ENCODE measurements at places on chromosomes 12 and 14.

- no peak for DNase-seq
Measured at GRCh38 chr14:99481745-99482099, 513 bp downstream of the CCNK start.

GRCh38 chr12:46933947-46934346 lies 108.2 kb upstream of the SLC38A4 start:
- DNase-seq = no peak

GRCh38 chr12:126271159-126271558 lies 1205.9 kb downstream of the AACS start:
- DNase-seq = no peak

GRCh38 chr12:119229837-119230236 lies 51.1 kb downstream of the HSPB8 start:
- no peak for DNase-seq

GRCh38 chr12:131379738-131380137 lies 331.2 kb upstream of the SFSWAP start:
- no peak for DNase-seq

DNA sequence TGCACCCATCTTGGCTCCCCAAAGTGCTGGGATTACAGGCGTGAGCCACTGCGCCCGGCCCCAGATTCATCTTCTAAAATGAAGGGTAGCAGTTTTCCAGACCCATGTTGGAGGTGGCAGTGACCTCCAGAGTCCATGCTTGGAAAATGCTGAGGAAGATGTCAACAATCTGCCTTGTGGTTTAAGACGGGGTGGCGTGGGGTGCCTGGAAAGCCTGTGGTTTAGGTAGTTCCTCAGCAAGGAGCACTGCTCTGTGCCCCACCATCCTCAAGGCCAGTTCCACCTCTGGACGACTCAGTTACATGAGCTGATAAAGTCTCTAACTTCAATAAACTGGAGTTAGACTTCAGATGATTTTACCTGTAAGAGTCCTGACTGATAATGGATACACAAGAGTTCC lies 48.6 kb downstream of the DRAM1 start:
- DNase-seq = no peak

DNA sequence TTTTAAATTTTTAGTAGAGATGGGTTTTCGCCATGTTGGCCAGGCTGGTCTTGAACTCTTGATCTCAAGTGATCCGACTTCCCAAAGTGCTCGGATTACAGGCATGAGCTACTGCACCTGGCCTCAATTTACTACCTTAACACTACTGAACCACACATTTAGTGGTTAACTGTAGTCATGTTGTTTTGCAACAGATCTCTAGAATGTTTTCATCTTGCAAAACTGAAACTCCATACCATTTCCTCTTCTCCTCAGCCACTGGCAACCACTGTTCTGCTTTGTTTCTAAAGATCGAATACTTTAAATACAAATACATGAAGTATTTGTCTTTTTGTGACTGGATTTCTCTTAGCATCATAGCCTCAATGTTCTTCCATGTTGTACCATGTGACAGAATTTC lies 15.4 kb upstream of the SMCO2 start:
- DNase-seq = no peak

- DNase-seq = no peak
Measured at GRCh38 chr14:42513837-42514236, 907.2 kb downstream of the LRFN5 start.

- no peak for DNase-seq
Measured at GRCh38 chr12:131559517-131560516, 151.1 kb upstream of the SFSWAP start.

DNA sequence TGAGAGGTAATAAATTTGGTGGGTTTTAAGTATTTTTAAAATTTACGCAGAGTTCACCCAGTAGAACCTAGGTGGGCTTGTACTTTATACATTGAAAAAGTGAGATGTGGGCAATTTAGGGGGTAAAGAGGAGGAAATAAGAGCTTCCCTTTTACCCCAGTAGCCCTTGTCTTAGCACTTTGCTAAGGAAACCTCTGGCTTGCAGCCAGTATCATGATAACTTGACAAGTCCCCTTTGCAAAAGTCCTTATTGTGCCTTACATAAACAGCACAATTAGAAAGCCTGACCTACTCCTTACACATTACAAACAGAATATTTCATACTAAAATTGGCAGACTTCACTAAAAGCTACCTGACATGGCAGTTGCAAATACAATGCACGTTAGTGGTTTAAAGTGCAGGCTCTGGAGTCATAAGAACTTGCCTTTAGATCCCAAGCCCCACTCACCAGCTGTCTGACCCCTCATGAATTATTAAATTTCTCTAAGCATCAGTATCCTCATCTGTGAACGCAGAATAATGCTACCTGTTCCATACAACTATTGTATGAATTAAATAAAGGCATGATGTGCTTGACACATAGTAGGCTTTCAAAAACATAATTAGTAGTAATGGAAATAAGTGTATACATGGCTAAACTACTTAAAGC lies 53.2 kb upstream of the NELL2 start:
- no peak for DNase-seq

DNA sequence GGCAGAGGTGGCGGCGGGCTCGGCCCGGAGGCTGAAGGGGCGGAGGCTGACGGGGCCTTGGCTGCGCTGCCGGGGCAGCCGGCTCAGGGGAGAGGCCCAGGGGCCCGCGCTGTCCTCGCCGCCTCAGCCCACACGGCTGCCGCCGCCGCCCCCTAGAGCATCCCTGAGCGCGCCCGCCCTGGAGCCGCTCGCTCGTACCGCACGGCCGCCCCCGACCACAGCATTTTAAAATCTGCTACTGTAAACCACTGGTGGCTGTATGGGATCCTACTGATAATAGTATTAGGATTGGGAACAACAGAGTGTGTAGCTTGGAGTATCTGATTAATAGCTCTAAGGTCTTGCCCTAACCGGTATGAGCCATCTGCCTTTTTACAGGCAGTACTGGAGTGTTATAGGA lies 22.2 kb upstream of the EDDM3A start:
- no peak for DNase-seq

- no peak for DNase-seq
Measured at GRCh38 chr12:115235880-115236279, 551.9 kb upstream of the TBX3 start.

DNA sequence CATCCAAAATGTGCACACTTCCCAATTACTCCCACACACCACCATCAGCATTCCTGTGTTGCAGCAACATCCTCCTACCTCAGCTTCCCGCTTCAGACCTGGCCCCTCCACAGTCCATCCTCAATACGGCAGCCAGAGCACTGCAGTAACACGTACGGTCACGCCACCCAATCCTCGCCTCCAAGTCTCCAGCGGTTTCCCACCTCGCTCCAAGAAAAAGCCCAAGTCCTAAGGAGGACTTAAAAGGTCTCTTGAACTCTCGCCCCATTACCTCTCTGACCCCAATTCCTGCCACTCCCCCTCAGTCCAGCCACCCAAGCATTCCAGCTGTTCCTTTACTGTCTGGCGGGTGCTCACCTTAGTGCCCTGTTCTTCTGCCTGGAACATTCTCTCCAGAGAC lies 12.0 kb downstream of the FBXO21 start:
- no peak for DNase-seq

DNA sequence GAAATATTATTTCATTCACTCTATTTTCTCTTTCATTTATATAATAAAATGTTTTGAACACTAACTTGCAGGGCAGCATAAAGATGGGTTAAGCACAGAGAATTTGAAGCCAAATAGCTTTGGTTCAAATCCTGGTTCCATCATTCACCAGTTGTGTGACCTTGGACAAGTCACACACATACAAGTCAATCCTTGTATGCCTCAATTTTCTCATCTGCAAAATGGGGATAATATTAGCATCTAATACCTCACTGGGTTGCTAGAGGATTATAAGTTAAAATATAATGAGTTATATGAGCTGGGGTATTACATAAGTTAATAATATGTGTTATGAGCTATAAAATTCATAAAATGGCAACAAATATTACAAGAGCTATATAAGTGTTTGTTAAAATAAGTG lies 94.9 kb downstream of the SOX5 start:
- no peak for DNase-seq

GRCh38 chr14:82720946-82721345 lies 1187.3 kb upstream of the SEL1L start:
- no peak for DNase-seq

- DNase-seq = no peak
Measured at GRCh38 chr12:48084066-48084465, 21.8 kb downstream of the SENP1 start.

DNA sequence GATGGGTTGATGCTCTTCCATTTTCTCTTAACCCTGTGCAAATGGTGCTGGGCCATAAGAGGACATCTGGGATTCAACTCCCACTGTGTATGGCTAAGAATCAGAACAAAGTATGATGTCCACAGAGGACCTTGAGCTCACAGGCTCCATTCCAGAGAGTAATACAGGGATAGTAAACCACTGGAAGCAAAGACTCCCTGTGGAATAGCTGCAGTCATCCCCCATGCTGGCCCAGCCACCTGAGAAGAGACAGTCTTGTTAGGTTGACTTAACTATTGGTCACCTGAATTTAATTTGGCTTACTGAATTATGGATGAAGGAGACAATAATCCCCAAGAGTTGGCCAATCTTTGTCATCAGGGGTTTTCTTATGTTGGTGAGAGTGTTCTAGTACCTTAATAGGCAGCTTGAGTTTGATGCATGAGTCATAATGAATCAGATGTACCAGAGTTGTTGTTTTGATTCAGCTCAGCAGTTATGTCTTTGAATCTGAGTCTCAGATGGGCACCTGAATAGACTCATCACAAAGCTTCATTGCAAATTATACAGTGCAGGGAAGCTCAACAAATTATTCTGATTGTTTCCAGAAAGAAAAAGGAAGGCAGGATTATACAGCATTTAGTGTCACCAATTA lies 122.7 kb downstream of the SSPN start:
- no peak for DNase-seq

DNA sequence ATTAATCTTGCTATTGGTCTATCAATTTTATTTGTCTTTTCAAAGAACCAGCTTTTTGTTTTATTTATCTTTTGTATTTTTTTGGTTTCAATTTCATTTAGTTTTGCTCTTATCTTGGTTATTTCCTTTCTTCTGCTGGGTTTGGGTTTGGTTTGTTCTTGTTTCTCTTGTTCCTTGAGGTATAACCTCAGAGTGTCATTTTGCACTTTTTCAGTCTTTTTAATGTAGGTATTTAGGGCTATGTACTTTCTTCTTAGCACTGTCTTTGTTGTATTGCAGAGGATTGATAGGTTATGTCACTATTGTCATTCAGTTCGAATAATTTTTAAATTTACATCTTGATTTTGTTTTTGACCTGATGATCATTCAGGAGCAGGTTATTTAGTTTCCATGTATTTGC lies 92.7 kb upstream of the DCD start:
- no peak for DNase-seq

DNA sequence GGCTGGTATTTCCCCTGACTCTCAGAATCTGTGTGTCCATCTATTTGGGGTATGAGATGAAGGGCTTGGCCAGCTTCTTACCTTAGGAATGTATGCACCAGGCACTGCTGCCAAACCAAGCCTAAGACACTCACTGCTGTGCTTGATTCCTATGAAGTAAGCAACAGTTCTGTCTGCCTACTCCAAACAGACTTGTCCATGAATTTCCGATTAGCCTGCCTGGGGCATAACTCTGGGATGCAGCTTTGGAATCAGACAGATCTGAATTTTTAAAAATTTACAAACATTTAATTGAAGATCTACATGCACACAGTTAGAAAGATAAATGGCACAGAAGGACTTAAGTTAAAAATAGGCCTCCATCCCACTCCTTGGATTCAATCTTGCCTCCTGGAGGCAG lies 59.5 kb upstream of the JDP2 start:
- no peak for DNase-seq

GRCh38 chr12:32828552-32828951 lies 68.0 kb downstream of the PKP2 start:
- DNase-seq = no peak

GRCh38 chr14:72480464-72481243 lies 413.2 kb downstream of the DPF3 start:
- DNase-seq = no peak

GRCh38 chr12:4172999-4173398 lies 100.6 kb upstream of the CCND2 start:
- no peak for DNase-seq

GRCh38 chr14:97638864-97639263 lies 841.7 kb downstream of the VRK1 start:
- DNase-seq = no peak

DNA sequence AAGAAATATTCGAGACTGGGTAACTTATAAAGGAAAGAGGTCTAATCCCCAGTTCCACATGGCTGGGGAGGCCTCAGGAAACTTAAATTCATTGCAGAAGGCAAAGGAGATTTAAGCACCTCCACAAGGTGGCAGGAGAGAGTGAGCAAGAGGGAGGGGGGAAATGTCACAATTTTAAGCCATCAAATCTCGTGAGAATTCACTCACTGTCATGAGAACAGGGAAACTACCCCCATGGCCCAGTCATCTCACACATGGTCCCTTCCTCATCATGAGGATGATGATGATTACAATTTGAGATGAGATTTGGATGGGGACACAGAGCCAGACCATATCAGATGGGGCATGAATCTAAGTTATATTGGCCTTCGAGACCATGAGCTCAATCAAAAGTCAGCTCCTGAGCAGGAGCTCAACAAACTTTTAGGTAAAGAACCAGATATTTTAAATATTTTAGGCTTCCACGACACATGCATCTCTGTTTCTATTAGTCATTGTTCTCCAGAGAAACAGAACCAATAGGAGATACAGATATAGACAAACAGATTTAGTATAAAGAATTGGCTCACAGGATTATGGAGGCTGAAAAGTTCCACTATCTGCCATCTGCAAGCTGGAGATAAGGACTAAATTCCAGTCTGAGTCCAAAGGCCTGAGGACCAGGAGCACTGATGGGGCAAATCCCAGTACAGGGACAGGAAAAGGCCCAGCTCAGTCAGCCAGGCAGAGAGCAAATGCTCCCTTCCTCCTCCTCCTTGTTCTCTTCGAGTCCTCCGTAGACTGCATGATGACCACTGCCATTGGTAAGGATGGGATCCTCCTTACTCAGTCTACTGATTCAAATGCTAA lies 24.9 kb downstream of the DGLUCY start:
- DNase-seq = peak; percentile 49

DNA sequence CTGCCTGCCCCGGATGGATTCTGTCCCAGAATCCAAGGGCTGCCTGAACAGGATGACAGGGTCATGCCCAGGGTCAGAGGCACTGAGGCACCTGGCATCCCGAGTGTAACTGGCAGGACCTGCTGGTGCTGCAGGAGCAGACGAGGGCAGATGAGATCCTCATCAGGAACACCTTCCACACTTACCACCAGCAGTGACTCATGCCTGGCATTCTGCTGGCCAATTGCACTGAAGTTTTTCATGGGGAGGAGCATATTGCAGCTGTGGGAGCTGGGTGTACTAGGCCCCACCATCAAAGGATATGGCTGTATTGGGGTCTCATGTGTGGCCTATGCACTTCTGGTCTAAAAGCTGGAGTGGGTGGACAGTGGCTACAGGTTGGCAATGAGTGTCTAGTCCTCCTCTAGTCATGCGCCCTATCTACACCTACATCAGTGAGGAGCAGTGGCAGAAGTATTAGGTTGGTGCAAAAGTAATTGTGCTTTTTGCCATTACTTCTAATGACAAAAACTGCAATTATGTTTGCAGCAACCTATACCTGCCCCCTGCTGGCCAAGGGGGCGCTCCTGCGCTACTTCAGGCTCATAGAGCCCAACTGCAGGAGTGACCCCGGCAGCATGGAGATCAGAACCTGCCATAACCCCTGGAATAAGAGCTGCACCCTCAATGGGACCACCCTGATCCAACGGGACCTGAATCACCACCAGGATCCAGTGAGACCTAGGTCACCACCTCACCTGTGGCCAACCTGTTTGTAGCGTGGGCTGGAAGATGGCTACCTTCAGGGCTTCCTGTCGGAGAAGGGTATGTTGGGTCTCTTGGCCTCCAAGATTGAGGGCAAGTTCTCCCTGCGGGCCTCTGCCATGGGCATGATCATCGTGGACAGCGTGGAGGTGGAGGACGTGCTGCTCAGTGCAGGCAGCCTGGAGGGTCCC lies 8.0 kb upstream of the C12orf42 start:
- DNase-seq = peak; percentile 50

All from activated naive CD4-positive, alpha-beta T cell treated with anti-CD3 and anti-CD28 coated beads, Interleukin-2, amount 50 U/mL, for 16 hours (primary cell).